ENCODE measurements at places on chromosomes 13 and 19.
A peak's percentile ranks its signal among the peaks of the same experiment; 100 is the strongest.

DNA sequence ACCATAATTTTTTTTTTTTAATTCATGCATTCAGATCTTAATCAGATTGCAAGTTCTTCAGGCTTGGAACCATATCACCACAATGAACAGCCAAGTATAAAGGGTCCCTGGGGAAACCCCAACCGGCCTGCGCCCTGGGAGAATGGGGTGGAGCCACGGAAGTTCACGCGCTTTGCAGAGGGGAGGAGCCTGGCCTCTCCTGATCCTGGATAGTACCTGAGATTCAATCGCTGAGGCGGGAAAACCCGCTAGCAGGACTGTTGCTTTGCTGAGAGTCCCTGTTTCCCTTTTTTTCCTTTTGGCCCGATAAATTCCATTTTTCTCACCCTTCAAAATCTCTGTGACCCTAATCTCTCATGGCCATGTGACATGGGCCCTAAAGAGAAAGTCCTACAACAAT is 385.1 kb downstream of the IRS2 start:
- no peak overlapping the region for H3K27ac ChIP-seq
- H3K4me3 ChIP-seq, result no peak overlapping the region
- no peaks in the 10 kb centered on the region for H3K4me1 ChIP-seq
- no peaks in the 10 kb centered on the region for H3K27me3 ChIP-seq
- no peak for DNase-seq
- no peaks in the 10 kb centered on the region for H3K36me3 ChIP-seq

DNA sequence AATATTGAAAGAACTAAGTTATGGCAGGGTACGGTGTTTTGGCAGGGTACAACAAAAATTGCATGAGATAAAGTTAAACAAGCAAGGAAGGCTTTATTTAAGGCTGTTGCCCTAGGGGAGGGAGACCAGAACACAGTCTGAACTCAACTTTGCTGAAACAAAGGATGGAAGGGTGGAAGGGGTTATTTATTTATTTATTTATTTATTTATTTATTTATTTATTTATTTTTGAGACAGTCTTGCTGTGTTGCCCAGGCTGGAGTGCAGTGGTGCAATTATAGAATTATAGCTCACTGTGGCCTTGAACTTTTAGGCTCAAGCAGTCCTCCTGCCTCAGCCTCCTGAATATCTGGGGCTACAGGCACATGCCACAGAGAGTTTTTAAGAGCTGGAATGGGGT is 75.9 kb downstream of the HS6ST3 start:
- H3K4me3 ChIP-seq, result no peak overlapping the region
- H3K36me3 ChIP-seq, result no peaks in the 10 kb centered on the region
- no peaks in the 10 kb centered on the region for H3K4me1 ChIP-seq
- no peaks in the 10 kb centered on the region for H3K27me3 ChIP-seq
- H3K27ac ChIP-seq, result no peak overlapping the region

DNA sequence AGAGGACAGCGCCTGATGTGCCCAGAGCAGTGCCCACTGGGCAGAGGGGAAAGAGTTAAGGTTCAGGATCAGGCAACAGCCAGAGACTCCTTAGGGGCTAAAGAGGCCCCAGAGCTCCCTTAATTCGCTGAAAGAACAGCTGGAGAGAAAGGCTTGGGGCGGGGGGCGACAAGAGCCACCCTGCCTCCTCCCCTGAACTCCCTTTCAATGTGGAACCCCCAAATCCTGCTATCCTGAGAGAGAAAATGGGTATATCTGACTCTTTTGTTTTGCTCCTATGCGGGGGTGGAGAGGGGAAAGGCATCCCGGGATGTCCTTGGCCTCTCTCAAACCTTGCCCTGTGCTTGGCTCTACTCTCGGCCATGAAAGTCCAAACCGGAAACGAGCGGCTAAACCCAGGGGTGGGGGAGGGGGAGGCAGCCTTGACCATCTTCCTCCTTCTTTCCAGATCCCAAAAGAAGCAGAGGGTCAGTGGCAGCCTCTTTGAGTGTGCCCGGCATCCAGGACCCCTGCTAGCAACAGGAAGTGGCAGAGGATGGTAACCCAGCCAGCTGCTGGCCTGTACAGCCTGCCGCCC is 4.7 kb downstream of the PRKACA start:
- peaks cover 33% of the 10 kb centered on the region for H3K4me1 ChIP-seq
- no peak for DNase-seq
- no peak overlapping the region for H3K27ac ChIP-seq
- H3K36me3 ChIP-seq, result peaks cover 3% of the 10 kb centered on the region
- no peaks in the 10 kb centered on the region for H3K27me3 ChIP-seq
- H3K4me3 ChIP-seq, result no peak overlapping the region

DNA sequence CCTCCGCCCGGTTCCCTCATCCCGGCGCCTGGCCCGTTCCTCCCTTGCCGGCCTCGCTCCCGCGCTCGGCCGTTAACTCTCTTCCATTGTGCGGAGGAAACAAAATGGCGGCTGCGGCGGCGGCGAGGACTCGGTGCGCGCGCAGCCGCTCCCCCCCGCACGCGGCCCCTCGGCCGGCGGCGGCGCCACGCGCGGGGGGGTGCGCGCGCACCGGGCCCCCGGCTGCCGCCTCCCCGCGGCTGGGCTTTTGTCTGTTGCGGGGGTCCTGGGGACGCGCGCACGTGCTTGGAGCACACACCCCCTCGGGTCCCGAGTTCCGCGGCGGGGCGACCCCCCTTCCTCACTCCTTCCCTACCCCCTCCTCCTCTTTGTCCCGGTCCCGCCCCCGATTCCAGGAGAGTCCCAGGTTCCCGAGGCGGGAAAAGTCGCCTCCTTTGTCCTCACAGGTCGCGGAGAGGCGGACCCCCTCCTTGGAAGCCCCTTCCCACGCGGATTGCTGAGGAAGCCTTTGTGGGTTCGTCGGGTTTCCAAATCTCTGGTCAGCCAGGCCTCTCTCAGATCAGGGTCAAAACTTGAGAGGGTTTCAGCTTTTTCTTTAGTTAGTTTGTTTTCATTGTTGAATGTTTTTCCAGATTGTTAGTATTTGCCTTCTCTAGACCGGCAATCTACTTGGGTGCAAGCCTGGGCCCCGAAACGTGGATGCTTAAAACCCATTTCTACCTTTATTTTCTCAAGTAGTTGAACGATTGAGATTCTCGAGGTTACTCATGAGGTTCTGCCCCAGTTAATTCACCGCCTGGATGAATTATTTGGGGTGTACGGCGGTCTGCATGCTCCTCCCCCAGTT is 687 bp downstream of the ILF3 start:
- peak overlapping the region; percentile 99 for H3K27ac ChIP-seq
- peaks cover 54% of the 10 kb centered on the region for H3K4me1 ChIP-seq
- H3K36me3 ChIP-seq, result peaks cover 31% of the 10 kb centered on the region
- peak overlapping the region; percentile 95 for H3K4me3 ChIP-seq
- DNase-seq, result no peak
- H3K27me3 ChIP-seq, result peaks cover 1% of the 10 kb centered on the region

DNA sequence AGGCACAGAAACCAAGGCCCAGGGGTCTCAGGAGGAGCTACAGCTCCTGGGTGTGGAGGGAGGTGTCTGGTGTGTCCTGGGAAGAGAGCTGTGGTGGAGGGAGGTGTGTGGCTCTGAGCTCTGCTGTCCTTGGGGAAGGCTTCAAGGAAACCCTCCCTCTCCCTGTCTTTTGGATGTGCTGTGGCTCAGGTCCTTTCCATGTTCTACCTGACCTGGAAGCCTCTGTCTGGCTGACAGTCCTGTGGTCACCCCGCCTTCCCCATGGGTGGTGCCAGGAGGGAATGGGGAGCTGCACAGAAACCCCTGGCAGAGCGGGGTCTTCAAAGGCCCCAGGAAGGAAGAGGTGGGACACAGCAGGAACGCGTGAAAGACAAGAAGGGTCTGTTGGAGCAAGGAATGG is 617 bp upstream of the CEACAM7 start:
- no peak overlapping the region for H3K4me3 ChIP-seq
- no peaks in the 10 kb centered on the region for H3K4me1 ChIP-seq
- H3K27ac ChIP-seq, result no peak overlapping the region
- no peak for DNase-seq

DNA sequence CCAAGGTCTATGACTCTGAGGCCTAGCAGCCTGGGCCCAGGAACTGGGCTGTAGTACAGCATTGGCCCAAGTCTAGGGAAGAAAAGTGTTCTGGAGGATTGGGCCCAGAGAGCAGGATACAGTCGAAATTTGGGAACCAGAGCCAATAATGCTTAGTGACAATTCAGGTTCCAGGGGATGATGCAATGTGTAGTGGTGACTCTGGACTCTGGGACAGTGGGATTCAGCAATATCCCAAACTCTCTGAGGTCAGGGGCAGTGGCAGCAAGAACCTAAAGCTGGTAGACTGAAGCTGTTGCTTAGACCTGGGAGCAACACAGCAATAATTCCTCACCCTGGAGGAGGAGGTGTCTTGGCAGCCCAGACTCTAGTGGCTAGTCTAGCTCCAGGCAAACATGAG is 545.5 kb upstream of the ARGLU1 start:
- H3K36me3 ChIP-seq, result no peaks in the 10 kb centered on the region
- no peaks in the 10 kb centered on the region for H3K4me1 ChIP-seq
- no peak overlapping the region for H3K4me3 ChIP-seq
- H3K27me3 ChIP-seq, result no peaks in the 10 kb centered on the region
- DNase-seq, result no peak
- H3K27ac ChIP-seq, result no peak overlapping the region

DNA sequence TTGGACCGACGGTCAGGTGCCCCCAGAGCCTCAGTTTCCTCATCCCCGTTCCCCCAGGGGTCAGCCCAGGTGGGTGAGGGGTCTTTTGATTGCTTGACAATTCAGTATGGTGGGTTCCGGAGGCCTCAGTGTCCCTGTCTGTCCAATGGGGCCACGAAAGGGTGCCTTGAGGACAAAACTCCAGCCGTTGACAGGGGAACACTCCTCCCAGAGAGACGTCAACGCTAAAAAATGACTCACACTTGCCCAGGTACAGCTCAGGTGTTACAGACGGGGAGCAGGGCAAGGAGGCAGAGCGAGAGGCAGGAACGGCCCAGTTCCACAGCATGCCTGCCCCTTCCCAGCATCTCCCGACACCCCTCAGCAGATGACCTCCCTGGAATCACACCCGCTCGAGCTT is 1.8 kb downstream of the TNFAIP8L1 start:
- peaks cover 4% of the 10 kb centered on the region for H3K36me3 ChIP-seq
- peaks cover 43% of the 10 kb centered on the region for H3K4me1 ChIP-seq
- no peak overlapping the region for H3K4me3 ChIP-seq
- no peak overlapping the region for H3K27ac ChIP-seq
- no peaks in the 10 kb centered on the region for H3K27me3 ChIP-seq

DNA sequence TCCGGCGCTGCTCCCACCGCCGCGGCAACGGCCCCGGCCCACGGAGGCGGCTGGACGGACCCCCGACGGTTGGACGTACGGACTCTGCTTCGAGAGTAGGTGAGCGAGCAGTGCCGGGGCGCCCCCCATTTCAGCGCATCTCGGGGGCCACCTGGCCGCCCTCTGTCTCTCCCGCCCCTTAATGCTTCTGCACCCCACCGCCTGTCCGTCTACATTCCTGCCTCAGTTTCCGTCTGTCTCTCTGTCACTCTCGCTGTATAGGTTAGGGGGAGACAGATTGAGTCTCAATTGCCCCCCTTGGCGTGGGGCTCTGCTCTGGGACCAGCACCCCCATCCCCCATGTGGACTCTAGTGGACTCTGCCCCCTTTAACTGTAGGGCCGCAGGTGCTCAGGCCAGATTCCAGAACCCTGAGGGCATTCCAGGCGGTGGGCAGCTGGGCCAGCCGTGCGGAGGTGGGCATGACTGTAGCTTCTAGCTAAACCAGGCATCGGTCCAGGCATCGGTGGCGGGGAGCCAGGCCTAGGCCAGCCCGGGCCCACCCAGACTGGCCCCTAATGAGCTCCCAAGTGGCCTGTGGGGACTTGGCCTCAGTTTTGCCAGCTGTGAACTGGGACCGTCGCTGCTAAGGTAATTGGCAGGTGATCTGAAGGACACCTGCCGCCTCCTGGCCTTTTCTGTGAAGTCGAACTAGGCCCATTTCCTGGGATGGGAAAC is 373 bp downstream of the TNFAIP8L1 start:
- DNase-seq, result peak; percentile 27
- peaks cover 44% of the 10 kb centered on the region for H3K4me1 ChIP-seq
- no peaks in the 10 kb centered on the region for H3K27me3 ChIP-seq
- peak overlapping the region; percentile 99 for H3K4me3 ChIP-seq

DNA sequence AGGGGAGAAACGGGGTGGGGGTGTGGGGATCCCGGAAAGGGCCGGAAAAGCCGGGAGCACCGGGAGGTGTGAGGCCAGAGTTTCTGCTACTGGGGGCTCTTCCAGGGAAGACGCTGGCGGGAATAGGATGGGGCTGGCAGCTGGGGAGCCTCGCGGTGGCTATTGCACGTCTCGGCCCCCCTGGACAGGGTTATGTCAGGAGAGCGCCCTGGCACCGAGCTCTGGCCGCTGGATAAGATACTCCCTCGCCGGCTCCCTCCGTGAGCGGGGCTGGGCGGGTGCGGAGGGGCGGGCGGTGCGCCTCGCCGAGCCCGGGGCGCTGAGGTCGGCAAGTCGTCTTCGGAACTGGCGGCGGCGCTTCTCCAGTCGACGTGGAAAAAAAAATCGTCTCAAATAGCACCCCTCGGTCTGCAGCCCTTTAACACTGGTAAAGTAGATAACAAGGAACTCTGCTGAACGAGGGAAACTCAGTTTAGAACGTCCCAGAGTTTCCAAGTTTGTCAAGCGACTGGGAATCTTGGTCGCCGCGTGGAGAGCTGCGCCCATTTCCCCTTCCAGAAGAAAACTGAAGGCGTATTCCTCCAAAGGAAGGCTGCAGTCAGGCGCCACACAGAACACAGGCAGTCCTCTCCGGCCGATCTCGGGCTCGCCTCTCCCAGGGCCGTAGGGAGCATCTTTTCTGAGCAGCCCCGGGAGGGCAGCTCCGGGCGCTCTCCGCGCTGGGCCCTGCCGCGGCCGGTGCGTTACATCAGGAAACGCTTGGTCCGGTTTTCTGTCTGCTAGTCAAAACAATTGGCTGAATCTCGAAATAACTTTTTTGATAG is 115.1 kb downstream of the KCNRG start:
- H3K27ac ChIP-seq, result peak overlapping the region; percentile 95
- DNase-seq, result peak; percentile 54
- H3K4me1 ChIP-seq, result peaks cover 60% of the 10 kb centered on the region

- no peaks in the 10 kb centered on the region for H3K27me3 ChIP-seq
- no peak overlapping the region for H3K27ac ChIP-seq
- no peak for DNase-seq
- peaks cover 36% of the 10 kb centered on the region for H3K4me1 ChIP-seq
- H3K36me3 ChIP-seq, result peaks cover 7% of the 10 kb centered on the region
Measured at GRCh38 chr19:45172611-45173208, 5.3 kb downstream of the TRAPPC6A start.

DNA sequence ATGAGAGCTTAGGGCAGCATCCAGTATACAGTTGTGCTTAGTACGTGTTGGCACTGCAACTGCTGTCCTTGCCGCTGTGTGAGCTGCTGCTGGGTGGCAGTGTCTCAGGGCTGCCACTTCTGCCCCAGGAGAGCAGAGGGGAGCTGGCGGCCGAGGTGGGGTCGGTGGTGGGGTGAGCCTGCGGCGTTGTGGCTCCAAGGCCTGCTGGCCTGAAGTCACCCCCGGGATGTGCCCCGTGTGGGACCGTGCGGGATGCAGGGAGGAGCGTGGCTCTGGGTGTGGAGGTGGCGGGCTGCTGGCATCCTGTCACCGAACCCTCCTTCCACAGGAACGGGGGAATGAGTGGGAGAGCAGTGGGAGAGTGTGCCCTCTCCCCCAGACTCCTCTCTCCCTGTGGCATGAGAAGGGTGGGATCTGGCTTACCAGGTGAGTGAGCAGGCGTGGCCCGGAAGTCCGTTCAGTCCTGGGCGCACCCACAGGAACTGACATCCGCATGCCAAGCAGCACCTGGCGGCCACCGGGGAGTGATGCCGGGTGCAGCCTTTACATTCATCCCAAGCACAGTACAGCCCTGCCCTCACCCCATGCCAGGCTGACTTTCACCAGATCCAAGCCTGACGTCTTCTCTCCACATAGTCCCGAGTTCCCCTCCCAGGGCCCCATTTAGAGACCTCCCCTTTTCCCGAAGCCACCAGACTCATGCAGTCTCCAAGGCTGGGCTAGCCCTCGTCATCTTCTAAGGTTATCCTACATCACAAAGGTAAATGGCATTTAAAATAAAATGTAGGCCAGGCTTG is 26.6 kb downstream of the MCF2L start:
- H3K27ac ChIP-seq, result no peak overlapping the region
- no peak overlapping the region for H3K4me3 ChIP-seq
- no peaks in the 10 kb centered on the region for H3K4me1 ChIP-seq
